ENCODE measurements at places on chromosomes 13 and 19. TPM values are rescaled to one million over a fixed set of nuclear protein-coding genes. Genes with fewer than 3 reads are reported as not detected.
A peak's percentile ranks its signal among the peaks of the same experiment; 100 is the strongest.

GRCh38 chr19:48615231-48616040 lies 560 bp upstream of the FAM83E start:
- no peaks in the 10 kb centered on the region for H3K27me3 ChIP-seq
- H3K36me3 ChIP-seq: peaks cover 38% of the 10 kb centered on the region
- DNase-seq: no peak
- no peak overlapping the region for H3K27ac ChIP-seq

Gene RNF113B
- total RNA-seq: not detected

GRCh38 chr13:109145631-109146030 lies 516.2 kb downstream of the MYO16 start:
- peak; percentile 76 for DNase-seq
- H3K27me3 ChIP-seq: no peaks in the 10 kb centered on the region
- H3K4me1 ChIP-seq: no peaks in the 10 kb centered on the region
- H3K27ac ChIP-seq: no peak overlapping the region

GRCh38 chr19:16588824-16589577 lies 16.8 kb upstream of the SLC35E1 start:
- no peaks in the 10 kb centered on the region for H3K27me3 ChIP-seq
- no peak overlapping the region for H3K4me3 ChIP-seq
- peaks cover 12% of the 10 kb centered on the region for H3K4me1 ChIP-seq
- H3K36me3 ChIP-seq: no peaks in the 10 kb centered on the region
- DNase-seq: no peak

Gene KLF5
- total RNA-seq: 50.6 TPM

DNA sequence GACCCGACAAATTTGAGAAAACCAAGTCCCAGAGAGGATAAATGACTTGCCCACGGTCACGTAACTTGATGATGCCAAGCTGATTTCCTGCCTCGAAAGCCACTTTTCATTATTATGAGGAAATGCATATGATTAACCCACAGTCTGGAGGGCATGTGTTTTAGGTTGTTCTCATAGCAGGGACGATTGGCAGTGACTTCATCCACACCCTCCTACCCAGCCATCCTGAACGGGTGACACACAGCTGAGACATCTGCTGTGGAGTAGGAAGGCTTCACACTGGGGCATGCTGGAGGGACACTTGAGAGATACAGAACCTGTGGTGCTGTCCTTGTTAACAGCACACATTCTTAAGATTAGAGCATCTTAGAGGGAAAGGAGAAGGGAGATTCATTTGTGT lies 65.4 kb upstream of the WDFY2 start:
- no peaks in the 10 kb centered on the region for H3K36me3 ChIP-seq
- no peaks in the 10 kb centered on the region for H3K4me1 ChIP-seq
- no peak for DNase-seq
- no peaks in the 10 kb centered on the region for H3K27me3 ChIP-seq

Gene SETDB2
- total RNA-seq: 22.9 TPM

DNA sequence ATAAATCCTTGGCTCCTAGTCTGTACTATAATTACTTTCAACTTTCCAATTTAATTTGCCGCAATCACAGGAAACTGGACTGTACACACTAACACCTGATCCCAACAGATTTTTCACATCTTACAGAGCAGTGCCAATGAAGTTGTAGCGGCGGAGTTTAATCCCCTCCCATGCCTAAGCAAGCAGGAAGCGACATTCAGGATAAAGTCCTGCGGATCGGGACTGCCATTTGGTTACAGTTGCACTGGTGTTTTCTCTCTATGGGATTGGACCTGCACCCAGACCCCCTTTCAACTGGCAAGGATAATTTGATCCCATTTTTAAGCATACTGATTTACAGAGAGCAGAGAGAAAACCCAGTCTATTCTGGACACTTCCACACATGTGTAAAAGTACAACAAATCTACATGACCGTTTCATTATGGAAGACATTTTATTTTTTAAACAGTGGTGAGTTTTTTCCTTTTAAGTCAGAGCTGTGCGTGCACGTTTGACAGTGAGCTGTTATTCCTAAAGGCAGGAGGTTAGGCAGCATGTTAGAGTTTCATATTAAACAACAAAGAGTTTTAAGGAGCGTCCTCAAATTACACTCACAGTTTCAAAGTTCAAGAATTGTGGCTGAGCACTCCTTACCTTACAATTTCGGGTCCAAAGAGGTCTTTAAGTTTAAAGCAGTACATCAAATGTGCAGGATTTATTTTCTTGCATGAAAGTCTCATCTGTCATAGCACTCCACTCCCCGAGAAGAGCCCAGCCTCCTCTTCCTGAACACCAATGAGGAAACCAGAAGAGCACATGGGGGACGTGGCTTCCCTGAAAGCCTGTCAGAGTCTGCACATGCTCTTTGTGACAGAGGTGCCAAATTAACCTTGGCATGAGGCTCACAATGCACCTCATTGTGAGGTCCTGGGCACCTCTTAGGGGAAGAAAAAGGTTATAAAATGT lies 141.6 kb upstream of the RFC3 start:
- peak overlapping the region; percentile 42 for H3K27ac ChIP-seq
- no peaks in the 10 kb centered on the region for H3K27me3 ChIP-seq
- peak; percentile 77 for DNase-seq
- H3K4me1 ChIP-seq: peaks cover 6% of the 10 kb centered on the region

GRCh38 chr13:85141401-85141800 lies 657.8 kb downstream of the SLITRK6 start:
- no peak overlapping the region for H3K4me3 ChIP-seq
- H3K27ac ChIP-seq: no peak overlapping the region
- H3K4me1 ChIP-seq: no peaks in the 10 kb centered on the region
- DNase-seq: peak; percentile 80
- no peaks in the 10 kb centered on the region for H3K27me3 ChIP-seq
- H3K36me3 ChIP-seq: no peaks in the 10 kb centered on the region

GRCh38 chr13:46401432-46401831 lies 14.4 kb upstream of the RUBCNL start:
- H3K27me3 ChIP-seq: no peaks in the 10 kb centered on the region
- H3K36me3 ChIP-seq: no peaks in the 10 kb centered on the region
- no peak overlapping the region for H3K27ac ChIP-seq
- DNase-seq: no peak
- H3K4me1 ChIP-seq: no peaks in the 10 kb centered on the region

Gene GZMM
- 2.6 TPM for total RNA-seq

Gene KASH5
- total RNA-seq: not detected

- no peaks in the 10 kb centered on the region for H3K4me1 ChIP-seq
- no peak overlapping the region for H3K4me3 ChIP-seq
- DNase-seq: no peak
- no peak overlapping the region for H3K27ac ChIP-seq
- no peaks in the 10 kb centered on the region for H3K36me3 ChIP-seq
- H3K27me3 ChIP-seq: no peaks in the 10 kb centered on the region
These were observed 41.2 kb downstream of the ABCC4 start for GRCh38 chr13:95260031-95260525.

- no peaks in the 10 kb centered on the region for H3K36me3 ChIP-seq
- H3K4me3 ChIP-seq: no peak overlapping the region
- H3K4me1 ChIP-seq: no peaks in the 10 kb centered on the region
- H3K27ac ChIP-seq: no peak overlapping the region
- H3K27me3 ChIP-seq: no peaks in the 10 kb centered on the region
- DNase-seq: no peak
These were observed 571.1 kb downstream of the MYO16 start for GRCh38 chr13:109200556-109200955.

DNA sequence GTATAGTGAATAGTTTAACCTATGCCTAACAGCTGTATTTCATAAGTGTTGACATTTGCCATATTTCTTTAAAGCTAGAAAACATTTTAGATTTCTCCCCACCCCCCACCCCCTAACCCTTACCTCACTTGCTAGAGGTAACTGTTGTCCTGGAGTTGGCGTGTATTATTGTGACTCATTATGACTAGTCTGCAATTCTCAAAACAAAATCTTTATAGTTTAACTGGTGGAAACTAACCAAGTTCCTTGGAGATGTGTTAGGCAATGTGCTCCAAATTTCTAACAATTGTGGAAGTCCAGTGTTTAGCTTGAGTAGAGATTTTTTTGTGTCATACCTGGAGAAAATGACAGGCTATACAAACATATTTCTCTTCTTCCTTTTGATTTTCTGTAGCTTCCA lies 38.0 kb downstream of the KCTD4 start:
- H3K4me1 ChIP-seq: no peaks in the 10 kb centered on the region
- H3K4me3 ChIP-seq: no peak overlapping the region
- no peak overlapping the region for H3K27ac ChIP-seq
- no peak for DNase-seq
- no peaks in the 10 kb centered on the region for H3K27me3 ChIP-seq

DNA sequence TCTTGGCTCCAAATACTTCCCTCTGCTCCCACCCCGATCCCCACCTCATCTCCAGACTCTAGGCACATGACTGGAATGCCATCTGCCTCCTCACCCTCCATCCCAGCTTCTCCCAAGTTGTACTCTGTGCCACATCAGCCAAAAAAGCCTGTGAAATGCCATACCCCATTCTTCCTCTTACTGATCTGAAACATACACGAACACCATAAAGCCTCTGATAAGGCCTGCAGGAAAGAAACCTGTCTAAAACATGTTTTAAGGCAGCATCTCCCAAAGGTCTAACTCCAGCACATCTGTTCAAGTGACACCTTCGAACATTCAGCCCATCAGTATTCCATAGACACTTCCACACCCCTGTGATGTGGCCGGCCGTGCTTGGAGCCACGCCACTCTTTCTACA lies 5.6 kb downstream of the GRIK5 start:
- H3K4me3 ChIP-seq: no peak overlapping the region
- no peaks in the 10 kb centered on the region for H3K27me3 ChIP-seq

DNA sequence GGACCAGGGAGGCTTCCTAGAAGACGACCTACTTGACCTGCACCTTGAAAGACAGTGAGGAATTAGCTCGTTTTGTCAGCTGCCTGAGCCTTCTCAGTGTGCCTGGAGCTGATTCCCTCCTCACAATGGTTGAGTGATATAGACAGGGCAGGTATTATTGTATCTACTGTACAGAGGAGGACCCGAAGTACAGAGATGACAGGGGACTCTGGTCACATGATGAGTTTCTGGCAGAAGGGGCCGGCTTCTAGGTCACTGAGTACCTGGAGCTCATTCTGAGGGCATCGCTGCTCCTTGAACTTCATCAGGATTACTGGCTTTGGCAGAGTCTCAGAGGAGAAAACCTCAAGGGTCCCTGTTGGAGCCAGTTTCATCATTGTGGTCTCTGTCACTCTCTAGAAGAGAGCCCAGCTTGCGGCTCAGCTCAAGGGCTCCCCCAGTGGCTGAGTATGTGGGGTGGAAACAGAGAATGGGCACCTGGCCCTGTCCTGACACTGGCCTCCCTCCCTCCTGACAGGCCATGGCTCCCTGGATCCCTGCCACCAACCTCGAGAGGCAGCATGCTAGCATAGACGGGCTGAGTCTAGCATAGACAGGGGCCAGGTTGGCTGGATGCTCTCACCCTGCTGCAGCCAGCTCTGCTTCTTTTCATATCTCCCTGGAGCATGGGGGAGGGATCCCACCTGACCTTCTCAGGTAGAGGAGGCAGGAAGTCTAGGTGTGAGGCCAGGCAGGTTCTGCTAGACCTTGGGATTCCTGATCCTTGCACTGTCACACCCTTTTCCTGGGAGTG lies 38.7 kb downstream of the NFIX start:
- H3K4me1 ChIP-seq: peaks cover 62% of the 10 kb centered on the region
- DNase-seq: no peak
- peak overlapping the region; percentile 80 for H3K27ac ChIP-seq
- H3K36me3 ChIP-seq: peaks cover 4% of the 10 kb centered on the region

- H3K4me3 ChIP-seq: no peak overlapping the region
- H3K27me3 ChIP-seq: no peaks in the 10 kb centered on the region
- no peak overlapping the region for H3K27ac ChIP-seq
- DNase-seq: no peak
These were observed 114.3 kb downstream of the SIPA1L3 start for GRCh38 chr19:38021352-38021751.

Gene ZNF69
- total RNA-seq: 9.2 TPM

GRCh38 chr19:32053376-32053775 lies 292.0 kb upstream of the ZNF507 start:
- H3K4me1 ChIP-seq: no peaks in the 10 kb centered on the region
- H3K4me3 ChIP-seq: no peak overlapping the region
- H3K27ac ChIP-seq: no peak overlapping the region

GRCh38 chr13:44417446-44417845 lies 43.8 kb downstream of the SERP2 start:
- H3K4me1 ChIP-seq: no peaks in the 10 kb centered on the region
- no peaks in the 10 kb centered on the region for H3K27me3 ChIP-seq
- H3K4me3 ChIP-seq: no peak overlapping the region
- no peaks in the 10 kb centered on the region for H3K36me3 ChIP-seq
- DNase-seq: no peak
- H3K27ac ChIP-seq: no peak overlapping the region

DNA sequence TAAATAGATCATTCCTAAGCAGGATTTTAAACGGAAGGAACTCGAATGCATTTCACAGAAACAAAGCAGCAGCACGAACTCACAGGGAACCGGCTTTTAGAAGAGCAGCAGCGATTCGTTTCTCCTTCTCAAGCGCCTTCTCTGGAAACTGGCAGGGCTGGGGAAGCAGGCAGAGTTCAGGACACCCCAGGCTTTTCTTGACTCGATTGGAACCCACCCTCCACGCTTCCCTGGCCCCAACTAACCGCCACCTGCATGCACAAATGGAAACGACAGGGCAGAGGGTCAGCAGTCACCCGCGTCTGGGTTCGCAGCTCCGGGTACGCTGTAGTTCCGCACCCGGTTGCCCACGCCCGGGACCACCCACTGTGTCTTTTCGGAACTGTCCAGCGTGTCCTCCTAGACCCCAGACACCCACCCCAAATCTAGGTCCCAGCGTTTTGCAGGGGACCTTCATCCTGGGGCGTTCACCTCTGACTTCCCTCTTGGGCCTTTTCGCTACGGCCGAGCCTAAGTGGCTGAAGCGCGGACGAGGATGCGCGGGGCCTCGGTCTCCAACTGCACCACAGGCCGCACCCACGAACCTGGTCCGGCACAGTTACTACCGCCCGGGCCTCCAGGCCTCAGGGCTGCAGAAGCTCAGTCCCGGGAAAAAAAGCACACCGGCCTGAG lies 500 bp downstream of the ZFP30 start:
- no peaks in the 10 kb centered on the region for H3K4me1 ChIP-seq
- peak; percentile 51 for DNase-seq
- peak overlapping the region; percentile 89 for H3K27ac ChIP-seq

DNA sequence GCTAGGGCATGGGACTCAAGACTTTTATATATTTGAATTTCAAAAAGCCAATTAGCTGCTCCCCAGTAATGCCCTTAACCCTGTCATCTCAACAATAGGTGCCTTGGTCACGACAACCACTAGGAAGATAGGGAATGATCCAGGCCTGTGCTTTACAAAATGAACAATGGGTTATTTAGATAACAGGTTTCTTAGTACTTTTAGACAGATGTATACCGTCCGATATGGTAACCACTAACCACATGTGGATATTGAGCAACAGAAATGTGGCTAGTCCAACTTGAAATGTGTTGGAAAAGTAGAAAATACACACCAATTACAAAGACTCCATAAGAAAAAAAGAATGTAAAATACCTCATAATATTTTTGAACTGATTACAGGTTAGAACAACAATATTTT lies 201.2 kb downstream of the LHFPL6 start:
- H3K27me3 ChIP-seq: no peaks in the 10 kb centered on the region
- H3K36me3 ChIP-seq: peaks cover 3% of the 10 kb centered on the region
- H3K4me1 ChIP-seq: no peaks in the 10 kb centered on the region
